Natural killer cell (primary cell): ENCODE measurements at places on chromosomes 13 and 19. TPM values are rescaled to one million over a fixed set of nuclear protein-coding genes. Genes with fewer than 3 reads are reported as not detected.
A peak's percentile ranks its signal among the peaks of the same experiment; 100 is the strongest.

The CRLF1 gene
- total RNA-seq, result not detected

The LAIR1 gene
- 163 TPM for total RNA-seq

DNA sequence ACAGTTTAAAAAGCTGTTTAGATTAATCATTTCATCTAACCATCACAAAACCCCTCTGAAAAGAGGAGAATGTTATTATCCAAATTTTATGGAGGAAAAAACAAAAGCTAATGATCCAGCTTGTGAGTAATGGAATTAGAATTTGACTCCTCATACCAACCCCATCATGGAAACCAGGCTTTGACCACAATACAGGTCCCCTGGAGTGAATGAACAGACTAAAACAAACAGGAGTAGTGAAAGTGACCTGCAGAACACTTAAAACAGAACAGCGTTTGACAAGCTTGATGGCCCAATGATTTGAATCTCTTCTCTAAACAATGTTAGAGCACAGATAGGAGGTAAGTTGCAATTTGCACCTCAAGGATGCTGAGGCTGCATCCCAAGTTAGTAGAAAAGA lies 230.0 kb downstream of the DCT start:
- H3K27ac ChIP-seq, result no peak overlapping the region
- no peak for DNase-seq
- H3K36me3 ChIP-seq, result no peaks in the 10 kb centered on the region
- no peak overlapping the region for H3K4me3 ChIP-seq
- no peaks in the 10 kb centered on the region for H3K27me3 ChIP-seq
- no peaks in the 10 kb centered on the region for H3K4me1 ChIP-seq

- no peaks in the 10 kb centered on the region for H3K36me3 ChIP-seq
- no peaks in the 10 kb centered on the region for H3K4me1 ChIP-seq
- no peak overlapping the region for H3K27ac ChIP-seq
- DNase-seq, result no peak
Measured at GRCh38 chr19:29139227-29139626, 73.7 kb downstream of the UQCRFS1 start.

DNA sequence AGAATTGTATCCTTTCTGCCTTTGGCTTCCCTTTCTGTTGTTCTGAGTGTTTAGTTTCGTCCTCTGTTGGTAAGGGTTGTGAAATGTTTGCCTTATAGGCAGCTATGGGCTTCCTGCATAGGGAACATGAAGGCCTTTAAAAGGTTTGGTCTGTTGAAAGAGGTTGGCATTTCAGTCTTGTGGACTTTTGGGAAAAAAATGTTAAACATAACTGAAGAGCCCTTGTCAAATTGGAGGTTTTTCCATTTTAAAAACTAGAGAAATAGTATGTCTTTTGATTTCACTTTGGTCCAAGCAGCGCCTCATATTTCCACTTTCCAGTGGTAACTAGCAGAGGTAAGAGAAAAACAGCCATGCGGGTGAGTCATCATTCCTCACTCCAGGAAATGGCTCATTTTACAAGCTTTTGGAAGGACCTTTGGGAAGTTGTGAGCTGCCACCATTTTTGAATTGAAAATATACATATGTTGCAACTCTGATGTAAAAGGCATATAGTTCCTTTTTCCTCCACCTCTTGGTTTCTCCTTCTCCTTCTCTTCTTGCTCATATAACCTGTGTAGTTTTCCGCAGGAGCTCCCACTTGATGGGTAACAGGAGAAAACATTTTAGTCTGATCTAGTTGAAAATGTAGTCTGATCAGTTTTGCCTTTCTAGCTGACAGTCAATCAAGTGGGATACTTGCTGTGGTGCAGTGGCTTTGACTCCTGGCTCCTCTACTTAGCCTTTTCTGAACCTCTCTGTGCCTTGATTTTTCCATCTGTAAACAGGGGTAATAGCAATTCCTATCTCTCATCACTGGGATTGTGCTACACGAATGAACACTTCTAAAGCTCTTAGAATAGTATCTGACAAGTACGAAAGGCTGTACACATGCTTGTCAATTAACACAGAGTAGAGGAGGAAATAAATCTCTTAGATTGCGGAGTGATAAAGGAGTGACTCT lies 23.0 kb downstream of the GPC6 start:
- H3K36me3 ChIP-seq, result no peaks in the 10 kb centered on the region
- no peaks in the 10 kb centered on the region for H3K4me1 ChIP-seq
- H3K4me3 ChIP-seq, result no peak overlapping the region
- DNase-seq, result no peak

- no peaks in the 10 kb centered on the region for H3K27me3 ChIP-seq
- no peak overlapping the region for H3K4me3 ChIP-seq
- DNase-seq, result no peak
- no peaks in the 10 kb centered on the region for H3K36me3 ChIP-seq
- no peak overlapping the region for H3K27ac ChIP-seq
Measured at GRCh38 chr13:91618315-91618714, 219.9 kb downstream of the GPC5 start.

DNA sequence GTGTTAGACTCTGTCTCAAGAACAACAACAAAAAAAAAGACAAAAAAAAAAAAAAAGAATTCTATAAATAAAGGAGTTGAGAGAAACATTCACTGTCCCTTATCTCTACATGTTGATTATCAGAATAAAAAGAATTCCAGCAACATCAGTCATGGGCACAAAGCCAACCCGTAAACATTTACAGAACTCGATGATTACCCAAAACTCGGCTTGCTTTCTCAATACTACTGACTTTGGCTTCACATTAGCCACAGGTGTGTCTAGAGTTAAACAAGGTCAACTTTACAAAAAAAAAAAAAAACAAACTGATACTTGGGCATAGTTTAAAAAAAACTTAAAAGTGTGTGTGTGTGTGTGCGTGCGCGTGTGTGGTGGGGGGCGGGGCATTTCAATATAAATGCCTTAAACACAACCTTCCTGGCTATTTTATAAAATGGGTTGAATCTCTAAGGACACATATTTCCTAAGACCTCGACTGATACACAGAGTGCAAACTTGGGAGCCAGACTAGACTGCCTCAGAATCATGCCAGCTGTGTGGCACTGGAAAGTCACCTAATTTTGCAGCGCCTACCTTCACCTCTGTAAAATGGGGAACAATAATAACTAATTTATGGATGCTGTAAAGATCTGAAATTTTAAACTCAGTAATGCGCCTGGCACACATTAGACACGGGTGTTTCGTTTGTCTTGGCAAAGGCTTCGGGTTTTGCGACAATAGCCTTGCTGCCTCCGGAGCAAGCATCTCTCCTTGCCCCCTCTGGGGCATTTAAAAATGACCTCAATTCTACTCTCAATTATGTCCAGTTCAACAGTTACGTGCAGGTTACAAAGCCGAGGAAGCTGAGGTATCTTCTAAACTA lies 922 bp downstream of the EBPL start:
- H3K4me3 ChIP-seq, result peak overlapping the region; percentile 79
- H3K27ac ChIP-seq, result no peak overlapping the region
- H3K27me3 ChIP-seq, result no peaks in the 10 kb centered on the region
- no peaks in the 10 kb centered on the region for H3K36me3 ChIP-seq
